ENCODE measurements at places on chromosomes 11 and 22.

- peak; percentile 85 for DNase-seq
These were observed at the start of gene EHBP1L1 for GRCh38 chr11:65575568-65576231. TSS of gene EHBP1L1 (plus strand) at chr11:65576053. CDS start at chr11:65576303, 250 bp downstream.

- peak; percentile 54 for DNase-seq
These were observed 420.7 kb upstream of the CADM1 start for GRCh38 chr11:115924744-115925567.

DNA sequence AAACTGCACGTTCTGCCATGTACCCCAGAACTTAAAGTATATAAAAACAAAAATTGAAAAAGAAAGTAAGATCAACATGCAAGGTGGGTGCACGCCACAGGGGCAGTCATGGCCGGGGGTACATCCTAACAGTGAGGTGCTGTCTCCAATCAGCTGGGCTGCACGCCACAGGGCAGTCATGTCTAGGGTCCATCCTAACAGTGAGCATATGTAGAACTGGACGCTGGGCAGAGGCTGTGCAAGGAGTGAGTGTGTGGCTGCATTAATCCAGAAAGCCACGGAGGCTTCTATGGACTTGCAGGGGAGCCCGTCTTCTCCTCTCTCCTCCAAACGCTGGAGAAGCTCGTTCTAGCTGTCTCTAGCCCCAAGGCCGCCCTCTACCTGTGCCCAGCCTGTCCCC, 1105.0 kb downstream of the BRD1 start:
- DNase-seq, result no peak

GRCh38 chr11:102610200-102610599, 14.9 kb downstream of the MMP20 start:
- DNase-seq, result no peak

DNA sequence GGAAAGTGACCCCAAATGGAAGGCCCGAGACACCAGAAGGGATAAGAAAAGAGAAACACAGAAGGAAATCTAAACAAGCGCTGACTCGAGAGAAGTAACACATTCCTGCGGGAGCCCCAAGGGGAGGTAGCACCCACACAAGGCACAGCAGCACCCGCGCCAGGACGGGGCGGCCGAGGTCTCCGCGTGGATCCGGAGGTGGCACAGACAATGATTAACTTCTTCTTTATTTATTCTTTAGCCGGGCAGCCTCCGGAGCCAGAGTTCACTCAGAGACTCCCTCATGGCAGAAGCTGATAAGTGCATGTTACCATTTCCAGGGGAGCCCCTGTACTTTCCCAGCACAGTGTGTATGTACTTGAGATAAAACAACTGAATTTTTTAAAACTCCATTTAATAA, 5.1 kb downstream of the TOLLIP start:
- no peak for DNase-seq

- DNase-seq, result no peak
These were observed 32.5 kb downstream of the ADORA2A start for GRCh38 chr22:24459911-24460310.

DNA sequence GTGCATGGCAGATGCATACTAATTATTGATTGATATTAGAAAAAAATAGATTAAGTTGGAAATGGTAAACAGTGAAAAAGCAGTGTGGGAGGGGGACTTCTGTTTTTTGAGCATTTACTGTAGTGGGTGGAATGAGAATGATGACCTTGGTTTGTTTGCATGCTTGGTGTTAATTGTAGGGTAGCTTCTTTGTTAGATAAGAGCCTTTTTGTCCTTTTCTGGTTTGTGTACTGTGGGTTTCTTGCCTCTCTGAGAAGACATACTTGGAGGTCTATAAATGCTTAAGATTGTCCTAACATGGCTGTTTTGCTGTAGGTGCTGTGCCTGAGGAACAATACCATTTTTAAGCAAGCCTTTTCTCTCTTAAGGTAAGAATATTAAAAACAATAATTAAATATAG, 17.0 kb downstream of the MRPL48 start:
- DNase-seq, result no peak

- no peak for DNase-seq
These were observed 35.5 kb upstream of the VWA5A start for GRCh38 chr11:124079631-124080326.

GRCh38 chr22:30169002-30169401, 77.6 kb downstream of the LIF start:
- no peak for DNase-seq

GRCh38 chr11:63764340-63764678, 4.3 kb downstream of the ZFTA start:
- no peak for DNase-seq

- no peak for DNase-seq
These were observed 164.0 kb downstream of the MN1 start for GRCh38 chr22:27637604-27638003.

GRCh38 chr11:30120045-30120589, 103.3 kb upstream of the KCNA4 start:
- DNase-seq, result no peak

DNA sequence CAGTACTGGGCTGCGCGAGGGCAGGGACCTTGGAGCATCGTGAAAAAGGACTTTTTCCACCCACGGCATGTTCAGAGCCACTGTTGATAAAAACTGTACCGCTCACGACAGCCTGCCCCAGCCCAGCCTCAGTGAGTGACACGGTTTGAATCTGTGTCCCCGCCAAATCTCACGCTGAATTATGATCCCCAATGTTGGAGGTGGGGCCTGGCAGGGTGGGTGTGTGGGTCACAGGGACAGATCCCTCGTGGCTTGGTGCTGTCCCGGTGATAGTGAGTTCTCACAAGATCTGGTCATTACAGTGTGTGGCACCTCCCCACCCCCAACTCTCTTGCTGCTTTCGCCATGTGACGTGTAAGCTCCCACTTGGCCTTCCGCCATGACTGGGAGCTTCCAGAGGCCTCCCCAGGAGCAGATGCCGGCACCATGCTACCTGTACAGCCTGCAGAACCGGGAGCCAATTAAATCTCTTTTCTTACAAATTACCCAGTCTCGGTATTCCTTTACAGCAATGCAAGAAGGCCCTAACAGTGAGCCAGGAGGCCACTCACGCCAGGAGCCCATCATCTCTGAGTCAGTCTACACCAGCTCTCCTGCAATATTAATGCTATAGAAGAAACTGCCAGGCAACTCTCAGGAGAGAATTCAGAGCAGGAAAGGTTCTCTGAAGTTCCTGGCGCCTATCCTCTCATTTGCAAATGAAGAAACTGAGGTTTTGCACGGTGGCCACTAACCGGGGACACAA, 1.3 kb downstream of the TOLLIP start:
- no peak for DNase-seq

DNA sequence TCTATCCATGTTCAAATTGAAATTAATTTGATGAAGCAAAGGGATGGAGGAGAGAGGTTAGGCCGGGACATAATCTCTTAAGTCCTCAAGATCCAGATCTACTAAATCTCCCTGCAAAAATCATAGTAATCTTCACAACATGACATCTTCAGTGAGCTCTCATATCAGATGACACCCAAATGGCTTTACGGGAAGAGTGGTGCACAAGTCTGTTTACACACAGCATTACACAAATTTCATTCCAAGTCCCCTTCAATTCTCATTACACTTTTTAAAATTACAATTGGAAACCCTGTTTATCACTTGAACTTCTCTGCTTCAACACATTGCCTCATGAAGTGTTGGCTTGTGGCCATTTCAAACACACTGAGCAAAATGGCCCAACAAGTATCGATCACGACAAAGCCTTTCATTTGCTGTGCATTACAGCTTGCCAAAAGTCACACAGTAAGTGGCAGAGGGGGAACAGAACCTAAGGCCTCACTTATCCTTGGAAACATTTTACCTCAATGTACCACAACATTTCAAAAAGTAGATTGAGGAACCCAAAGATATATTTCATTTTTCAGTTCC, 17.9 kb upstream of the TPH1 start:
- DNase-seq, result no peak

GRCh38 chr22:27133681-27134314, 476.4 kb downstream of the MIAT start:
- no peak for DNase-seq
